Thyroid gland (tissue), 4 donors: ENCODE measurements at places on chromosomes 4 and X.

DNA sequence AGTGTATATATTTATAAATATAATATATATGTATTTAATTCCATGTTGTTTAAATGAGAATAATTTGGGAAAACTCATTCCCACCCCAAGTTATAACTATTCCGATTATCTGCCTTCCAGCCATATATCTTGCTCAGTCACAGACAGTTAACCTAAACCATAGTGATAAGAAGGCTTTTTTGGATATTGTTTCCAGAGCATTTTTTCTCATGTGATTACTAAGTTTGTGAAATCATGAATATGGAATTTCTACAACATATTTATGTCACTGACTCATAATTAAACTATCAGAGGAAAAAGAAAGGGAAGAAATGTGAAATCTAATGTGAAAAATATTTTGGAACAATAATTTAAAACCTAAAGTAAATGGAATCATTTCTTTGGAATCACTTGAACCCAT is 1163.5 kb upstream of the PABPC4L start:
- DNase-seq, result no peak

DNA sequence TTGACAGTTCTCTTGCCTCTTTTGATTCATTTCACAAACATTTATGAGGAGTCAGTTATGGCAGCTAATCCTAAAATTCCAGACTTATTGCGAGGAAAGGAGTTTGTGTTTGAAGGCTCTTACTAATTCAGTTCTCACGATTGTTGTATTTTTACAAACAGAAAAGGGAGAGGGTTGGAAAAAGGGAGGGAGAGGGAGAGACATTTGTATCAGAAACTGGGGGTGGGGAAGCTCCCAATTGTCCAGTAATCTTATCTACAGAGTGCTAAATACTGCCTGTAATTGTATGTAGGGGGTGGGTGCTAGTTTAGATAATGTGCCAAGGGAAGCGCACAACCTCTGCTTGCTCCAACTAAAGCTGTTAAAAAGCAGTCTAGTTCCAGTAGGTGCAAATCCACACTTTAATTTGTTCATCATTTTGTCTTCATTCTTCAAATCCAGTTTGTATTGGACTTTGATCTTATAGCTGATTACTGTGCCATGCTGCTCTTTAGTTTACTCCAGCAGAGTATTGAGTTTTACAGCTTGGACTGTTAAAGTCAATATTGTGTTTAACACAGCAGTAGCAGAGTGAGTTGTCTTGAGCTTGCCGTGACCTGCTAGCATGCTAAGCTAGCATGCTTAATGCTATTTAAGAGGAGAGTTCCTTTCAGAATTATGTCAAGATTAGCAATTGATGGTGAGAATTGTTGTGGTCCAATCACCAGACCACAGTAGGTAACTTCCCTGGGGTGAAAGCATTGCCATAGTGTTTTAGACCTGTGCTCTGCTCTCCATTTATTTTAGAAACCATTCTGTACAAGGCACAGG is 13.9 kb downstream of the FNIP2 start:
- DNase-seq, result no peak

DNA sequence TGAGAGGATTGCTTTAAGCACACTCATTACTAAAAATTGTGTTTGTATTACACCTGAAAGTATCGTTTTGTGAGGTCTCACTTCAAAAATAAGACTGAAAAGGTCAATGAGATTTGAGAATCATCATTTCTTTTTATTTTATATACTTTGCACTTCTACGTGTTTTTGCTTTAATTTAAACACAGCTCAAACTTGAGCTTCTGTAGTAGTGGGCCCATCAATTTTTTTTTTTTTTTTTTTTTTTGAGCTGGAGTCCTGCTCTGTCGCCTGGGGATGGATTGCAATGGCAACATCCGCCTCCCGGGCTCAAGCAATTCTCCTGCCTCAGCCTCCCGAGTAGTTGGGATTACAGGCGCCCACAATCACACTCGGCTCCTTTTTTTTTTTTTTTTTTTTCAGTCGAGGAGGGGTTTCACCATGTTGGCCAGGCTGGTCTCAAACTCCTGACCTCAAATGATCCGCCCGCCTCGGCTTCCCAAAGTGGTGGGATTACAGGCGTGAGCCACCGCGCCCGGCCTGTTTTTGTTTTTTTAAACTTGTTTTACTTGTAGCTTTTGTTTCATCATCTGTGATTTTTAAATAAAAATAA is 1.5 kb downstream of the GSTCD start:
- no peak for DNase-seq

GRCh38 chr4:7872264-7872771 is 67.3 kb downstream of the AFAP1 start:
- peak; percentile 61 for DNase-seq

DNA sequence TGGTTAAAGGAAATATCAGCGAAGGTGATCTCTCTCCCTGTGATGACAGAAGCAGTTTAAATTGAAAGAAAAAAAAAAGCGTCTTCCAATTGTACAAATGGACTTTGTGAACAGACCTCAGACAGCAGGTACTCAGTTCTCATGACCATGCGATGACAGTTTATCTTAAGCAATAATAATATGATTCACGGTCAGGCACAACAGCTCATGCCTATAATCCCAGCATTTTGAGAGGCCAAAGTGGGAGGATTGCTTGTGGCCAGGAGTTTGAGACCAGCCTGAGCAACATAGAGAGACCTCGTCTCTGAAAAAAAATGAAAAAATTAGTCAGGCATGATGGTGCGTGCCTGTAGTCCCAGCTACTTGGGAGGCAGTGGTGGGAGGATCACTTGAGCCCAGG is 51.0 kb downstream of the RELL1 start:
- DNase-seq, result no peak

DNA sequence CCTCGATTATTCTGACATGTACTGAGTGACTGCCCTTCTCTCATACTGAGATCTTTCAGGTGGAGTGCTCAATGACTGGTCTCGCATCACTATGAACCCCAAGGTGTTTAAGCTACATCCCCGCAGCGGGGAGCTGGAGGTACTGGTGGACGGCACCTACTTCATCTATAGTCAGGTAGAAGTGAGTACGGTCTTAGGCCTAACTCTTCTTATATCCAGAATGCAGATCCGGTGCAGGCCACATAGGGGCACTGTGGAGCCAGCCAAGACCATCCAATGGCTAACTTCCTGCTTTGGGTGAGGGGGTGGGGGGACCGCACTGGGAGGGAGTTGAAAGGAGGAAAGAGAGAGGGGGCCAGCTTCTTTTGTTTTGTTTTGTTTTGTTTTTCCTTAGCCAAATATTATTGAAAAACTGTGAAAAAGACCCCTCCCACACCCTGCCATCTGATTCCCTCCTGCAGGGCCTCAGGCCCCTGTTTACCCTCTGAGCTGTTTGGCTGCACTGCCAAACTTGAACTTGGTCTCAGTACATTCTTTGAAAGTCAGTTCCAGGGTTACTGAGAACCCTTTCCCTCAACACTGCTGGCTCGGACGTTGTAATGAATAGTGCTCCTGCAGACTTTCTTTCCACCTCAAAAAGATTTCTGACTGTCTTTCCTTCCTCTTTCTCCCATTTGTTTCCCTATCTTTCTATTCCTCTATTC is 16.2 kb downstream of the AWAT2 start:
- peak; percentile 13 for DNase-seq

DNA sequence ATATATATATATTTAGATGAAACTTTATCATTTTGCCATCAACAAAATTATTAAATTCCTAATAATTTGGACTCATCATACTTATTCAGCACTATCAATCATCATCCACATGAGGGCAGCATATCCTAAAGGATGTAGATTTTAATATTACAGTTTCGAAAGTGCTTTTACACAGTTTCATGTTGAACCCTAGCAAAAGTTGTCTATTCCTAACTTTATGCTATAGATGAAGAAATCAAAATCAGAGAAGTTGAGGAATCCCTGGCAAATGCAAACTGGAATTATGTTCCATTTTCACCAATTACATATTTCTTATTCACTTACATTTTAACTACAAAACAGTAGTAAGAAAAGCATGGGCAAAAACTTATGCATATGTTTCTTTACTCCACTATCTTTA is 36.6 kb upstream of the UGT2A1 start:
- no peak for DNase-seq

DNA sequence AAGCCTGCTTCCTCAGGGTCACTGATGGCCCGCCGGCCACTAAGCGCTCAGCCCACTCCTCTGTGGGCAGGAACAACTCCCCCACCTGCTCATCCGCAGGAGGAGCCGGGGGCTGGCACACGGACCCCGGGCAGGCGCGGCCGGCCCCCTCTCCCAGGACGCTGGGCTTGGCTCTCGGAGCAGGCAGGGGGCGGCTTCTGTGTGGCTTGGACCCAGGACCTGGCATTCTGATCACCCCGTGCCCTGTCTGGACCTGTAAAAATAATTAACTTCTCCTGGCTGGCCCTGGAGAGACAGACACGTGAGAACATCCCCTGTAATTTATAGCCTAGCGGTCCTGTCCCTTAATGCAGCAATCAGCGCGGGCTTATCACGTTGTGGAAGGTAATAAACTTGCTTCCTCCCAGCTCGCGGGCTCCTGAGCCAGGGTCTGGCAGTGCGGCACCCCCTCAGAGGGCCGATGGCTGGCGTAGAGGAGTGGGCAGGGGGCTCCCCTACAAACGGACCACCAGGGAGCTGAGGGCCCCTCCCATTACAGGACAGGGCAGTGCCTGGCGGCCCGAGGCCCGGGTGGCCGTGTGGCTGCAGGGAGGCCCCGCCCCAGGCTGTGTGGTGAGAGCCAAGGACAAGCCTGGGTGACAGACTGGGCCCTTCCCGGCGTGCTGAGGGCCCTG is 84.5 kb upstream of the NKX1-1 start:
- DNase-seq, result no peak
